ENCODE measurements at places on chromosomes 2 and 18.
A peak's percentile ranks its signal among the peaks of the same experiment; 100 is the strongest.

GRCh38 chr2:96073170-96073775 is 38.6 kb upstream of the GPAT2 start:
- no peak for DNase-seq

- no peak for DNase-seq
Observed at GRCh38 chr2:144467502-144468137, 52.3 kb downstream of the ZEB2 start.

- peak; percentile 64 for DNase-seq
Observed at GRCh38 chr2:135916207-135916606, 40.0 kb upstream of the MCM6 start.

GRCh38 chr2:152657043-152657442 is 60.2 kb downstream of the PRPF40A start:
- DNase-seq = no peak

DNA sequence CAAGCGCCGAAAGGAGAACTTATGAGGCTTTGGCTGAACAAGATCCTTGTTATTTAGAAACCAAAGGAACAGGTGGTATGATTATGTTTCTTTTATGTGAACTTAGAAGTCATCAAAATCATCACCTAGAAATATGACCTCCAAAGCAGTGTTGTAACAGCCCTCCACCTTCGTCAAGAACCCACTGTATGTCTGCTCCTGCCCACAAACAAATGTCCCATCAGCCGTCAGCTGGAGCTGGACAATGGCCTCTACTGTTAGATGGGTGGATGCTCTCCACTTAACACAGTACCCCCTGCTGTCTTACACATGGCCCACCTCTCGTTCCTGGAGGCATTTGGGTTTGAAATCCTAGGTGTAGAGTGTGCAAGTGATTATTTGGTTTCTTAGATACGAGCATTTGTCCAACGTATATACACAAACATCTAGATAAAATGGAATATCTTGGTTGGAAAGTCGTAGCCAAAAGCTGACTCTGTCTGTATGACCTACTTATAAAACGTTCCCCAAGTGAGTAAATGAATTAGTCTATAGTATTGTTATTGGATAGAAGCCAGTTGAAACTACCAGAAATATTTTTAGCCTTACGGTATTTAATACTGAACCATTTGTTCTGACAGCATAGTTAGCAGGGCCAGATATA is 113.0 kb downstream of the CRIM1 start:
- DNase-seq = no peak
